Stimulated activated CD8-positive, alpha-beta memory T cell treated with anti-CD3 and anti-CD28 coated beads, Interleukin-12 subunit alpha, Interleukin-12 subunit beta, amount 100 ng/mL, for 1 hour (primary cell): ENCODE measurements at places on chromosomes 13 and 19.

DNA sequence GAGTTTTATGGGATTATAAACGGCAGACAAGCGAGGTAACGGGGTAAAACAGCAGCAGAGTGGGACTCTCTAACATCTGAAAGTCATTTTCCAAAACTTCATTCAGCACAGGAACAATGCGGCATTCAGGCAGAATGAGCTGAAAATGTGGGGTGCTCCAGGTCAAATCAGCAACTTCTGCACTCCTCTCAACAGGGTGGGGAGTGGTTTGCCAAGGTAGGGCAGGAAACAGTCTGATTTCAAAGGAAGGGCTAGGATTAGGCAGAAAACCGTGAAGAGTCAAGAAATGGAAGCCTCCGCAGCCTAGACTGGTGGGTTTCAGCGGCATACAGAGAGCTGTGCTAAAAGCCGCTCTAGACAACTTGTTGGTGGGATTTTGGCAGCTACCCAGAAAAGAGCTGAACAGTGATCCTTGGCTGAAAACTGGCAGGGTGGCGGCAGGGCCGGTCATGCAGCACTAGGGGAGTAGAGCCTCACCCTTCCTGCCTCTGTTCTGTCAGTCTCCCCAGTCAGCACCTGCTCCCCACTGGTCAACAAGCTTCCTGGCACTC is 154.2 kb upstream of the KLF12 start:
- no peak for DNase-seq

DNA sequence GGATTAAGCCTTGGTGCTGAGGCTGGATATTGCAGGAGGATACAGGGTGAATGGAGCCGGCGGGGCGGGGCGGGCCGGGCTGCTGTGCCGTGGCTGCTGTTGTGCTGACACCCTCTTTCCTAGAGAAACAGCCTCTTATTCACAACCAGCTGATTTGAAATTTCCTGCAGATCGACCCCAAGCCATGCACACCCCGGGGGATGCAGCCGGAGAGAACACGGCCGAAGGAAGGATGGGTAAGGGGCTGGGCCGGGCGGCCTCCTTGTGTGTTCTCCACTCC is 11.1 kb downstream of the DAZAP1 start:
- DNase-seq, result no peak

DNA sequence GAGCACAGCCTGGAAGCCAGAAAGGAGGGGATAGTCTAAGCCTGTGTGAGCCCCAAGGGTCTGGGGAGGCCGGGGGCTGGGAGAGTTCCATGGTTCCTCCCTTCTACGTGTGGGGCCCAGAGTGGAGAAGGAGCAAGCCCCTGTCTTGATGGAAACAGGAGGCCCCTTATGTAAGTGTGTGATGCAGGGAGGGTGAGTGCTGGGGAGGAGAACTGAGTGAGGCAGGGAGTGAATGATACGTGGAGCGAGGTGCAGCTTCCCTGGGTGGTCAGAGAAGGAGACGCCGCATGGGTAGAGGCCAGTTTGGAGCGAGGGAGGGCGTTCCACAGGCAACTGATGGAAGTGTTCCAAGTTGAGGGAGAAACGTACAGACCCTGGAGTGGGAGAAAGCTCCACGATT is 16.0 kb downstream of the MAG start:
- no peak for DNase-seq

DNA sequence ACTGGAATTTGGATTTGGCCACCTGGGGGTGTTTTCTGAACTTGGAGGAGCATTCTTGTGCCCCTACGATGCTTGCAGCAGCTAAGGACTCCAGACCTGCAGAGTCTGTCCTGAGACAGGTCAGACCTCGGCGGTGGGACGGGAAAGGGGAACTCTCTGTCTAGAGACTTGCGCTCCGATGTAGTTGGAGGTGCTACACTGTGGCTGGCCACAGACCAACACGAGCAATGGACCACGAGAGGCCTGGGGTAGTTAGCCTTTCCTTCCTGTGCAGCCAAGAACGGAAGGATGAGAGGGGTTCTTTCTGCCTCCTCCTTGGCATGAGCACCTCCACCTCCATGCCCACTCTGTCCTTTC is 5.9 kb upstream of the GRAMD1A start:
- no peak for DNase-seq

DNA sequence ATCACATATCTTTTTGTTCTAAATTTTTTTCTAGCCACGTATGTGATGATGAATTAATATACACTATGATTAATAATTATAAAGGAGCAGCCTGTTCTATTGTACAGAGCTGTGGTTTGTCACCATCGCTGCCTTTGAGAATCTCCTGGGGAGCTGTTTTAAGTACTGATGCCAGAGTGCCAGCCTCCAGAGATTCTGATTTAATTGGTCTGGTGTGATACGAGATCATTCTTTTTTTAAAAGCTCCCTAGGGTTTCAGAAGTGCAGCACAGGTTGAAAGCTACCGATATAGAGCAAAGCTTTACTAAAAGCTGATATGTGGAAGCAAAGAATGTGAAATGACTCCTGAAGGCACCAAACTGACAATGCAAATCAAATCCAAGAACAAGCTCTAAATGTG is 314.7 kb downstream of the ITGBL1 start:
- DNase-seq, result no peak

GRCh38 chr13:114211446-114212157 is 23.1 kb upstream of the CDC16 start:
- DNase-seq, result no peak

DNA sequence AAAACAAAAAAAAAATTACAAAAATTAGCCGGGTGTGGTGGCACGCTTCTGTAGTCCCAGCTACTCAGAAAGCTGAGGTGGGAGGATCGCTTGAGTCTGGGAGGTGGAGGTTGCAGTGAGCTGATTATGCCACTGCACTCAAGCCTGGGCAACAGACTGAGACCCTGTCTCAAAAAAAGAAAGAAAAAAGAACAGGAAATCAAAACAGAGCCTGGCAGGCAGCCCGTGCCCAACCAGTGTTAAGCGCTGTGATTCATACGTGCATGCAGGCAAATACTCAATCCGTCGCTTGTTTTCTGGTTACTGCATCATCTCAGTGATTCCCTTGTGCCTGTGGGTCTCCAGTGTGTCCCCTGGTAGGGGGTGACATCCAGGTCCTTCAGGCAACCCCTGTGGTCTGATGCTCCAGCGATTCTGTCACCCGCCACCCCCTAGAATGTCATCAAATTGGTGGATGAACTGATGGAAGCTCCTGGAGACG is 18.1 kb downstream of the DDX39A start:
- no peak for DNase-seq

DNA sequence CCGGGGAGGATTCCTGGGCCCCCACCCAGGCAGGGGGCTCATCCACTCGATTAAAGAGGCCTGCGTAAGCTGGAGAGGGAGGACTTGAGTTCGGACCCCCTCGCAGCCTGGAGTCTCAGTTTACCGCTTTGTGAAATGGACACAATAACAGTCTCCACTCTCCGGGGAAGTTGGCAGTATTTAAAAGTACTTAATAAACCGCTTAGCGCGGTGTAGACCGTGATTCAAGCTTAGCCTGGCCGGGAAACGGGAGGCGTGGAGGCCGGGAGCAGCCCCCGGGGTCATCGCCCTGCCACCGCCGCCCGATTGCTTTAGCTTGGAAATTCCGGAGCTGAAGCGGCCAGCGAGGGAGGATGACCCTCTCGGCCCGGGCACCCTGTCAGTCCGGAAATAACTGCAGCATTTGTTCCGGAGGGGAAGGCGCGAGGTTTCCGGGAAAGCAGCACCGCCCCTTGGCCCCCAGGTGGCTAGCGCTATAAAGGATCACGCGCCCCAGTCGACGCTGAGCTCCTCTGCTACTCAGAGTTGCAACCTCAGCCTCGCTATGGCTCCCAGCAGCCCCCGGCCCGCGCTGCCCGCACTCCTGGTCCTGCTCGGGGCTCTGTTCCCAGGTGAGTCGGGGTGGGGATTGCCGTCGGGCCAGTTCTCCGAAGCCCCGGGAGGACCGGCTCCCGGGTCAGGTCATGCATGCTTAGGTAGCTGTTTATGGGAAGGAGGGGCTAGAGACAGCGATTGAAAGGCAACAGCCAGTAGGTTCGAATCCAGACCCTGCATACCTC is at the start of gene ICAM1:
Gene ICAM1 (plus strand): TSS at position 505 of the 779 bp plus-strand sequence. CDS start 40 bp downstream, at position 545.
- DNase-seq, result no peak

- no peak for DNase-seq
Measured at GRCh38 chr19:14943601-14944000, 2.3 kb downstream of the OR7C2 start.
